ENCODE measurements at places on chromosomes 3 and 15. TPM values are rescaled to one million over a fixed set of nuclear protein-coding genes. Genes with fewer than 3 reads are reported as not detected.
A peak's percentile ranks its signal among the peaks of the same experiment; 100 is the strongest.

The RTP4 gene
- 4.1 TPM for total RNA-seq

DNA sequence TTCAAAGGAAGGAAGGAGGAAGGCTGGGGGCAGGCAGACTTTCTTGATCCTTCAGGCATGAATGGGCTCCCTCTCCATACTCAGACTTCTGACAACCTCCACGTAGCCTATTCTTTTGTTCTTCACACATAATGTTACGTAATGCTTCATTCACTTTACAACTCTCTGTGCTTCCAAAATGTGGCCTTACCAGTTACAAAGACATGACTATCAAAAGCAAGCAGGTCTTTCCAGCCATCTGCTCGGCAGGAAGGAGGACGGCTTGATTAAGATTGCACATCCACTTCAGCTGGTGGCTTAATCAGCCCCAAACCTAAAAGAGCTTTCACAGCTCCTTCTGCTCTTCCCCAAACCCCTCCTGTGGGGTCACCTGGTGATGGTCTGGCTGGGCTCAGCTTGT lies 263.2 kb downstream of the XXYLT1 start:
- H3K27ac ChIP-seq = no peak overlapping the region
- no peak overlapping the region for H3K4me3 ChIP-seq
- no peak for DNase-seq
- peaks cover 6% of the 10 kb centered on the region for H3K4me1 ChIP-seq
- no peaks in the 10 kb centered on the region for H3K36me3 ChIP-seq

GRCh38 chr15:72923289-72923688 lies 129.0 kb upstream of the NEO1 start:
- no peaks in the 10 kb centered on the region for H3K27me3 ChIP-seq
- DNase-seq = no peak
- H3K4me1 ChIP-seq = no peaks in the 10 kb centered on the region
- H3K4me3 ChIP-seq = no peak overlapping the region

DNA sequence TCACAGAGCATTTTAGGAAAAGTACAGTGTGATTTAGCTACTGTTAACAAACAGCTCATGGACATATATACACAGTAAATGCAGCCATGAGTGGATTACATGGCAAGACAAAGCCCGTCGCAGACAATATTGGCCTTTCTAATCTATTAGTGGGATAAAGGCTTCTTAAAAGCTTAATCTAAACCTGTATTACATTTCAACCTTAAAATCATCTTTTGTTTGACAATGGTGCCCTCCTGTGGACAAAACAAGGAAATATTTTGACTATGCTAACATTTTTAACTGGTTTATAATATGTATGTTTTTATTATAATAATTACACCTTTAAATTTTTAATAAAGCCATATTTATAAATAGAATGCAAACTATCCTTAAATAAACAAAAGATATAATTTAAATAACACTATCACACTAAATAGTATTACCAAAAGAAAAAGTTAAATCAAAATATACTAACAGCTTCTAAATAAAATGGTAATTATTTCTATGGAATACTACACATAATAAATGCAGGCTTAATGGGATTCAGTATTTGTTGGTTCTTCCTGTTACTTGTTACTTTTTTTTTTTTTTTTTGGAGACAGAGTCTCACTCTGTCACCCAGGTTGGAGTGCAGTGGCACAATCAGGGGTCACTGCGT lies 38.6 kb downstream of the TAFA4 start:
- DNase-seq = no peak
- H3K4me1 ChIP-seq = no peaks in the 10 kb centered on the region
- H3K36me3 ChIP-seq = no peaks in the 10 kb centered on the region
- H3K27me3 ChIP-seq = no peaks in the 10 kb centered on the region
- no peak overlapping the region for H3K4me3 ChIP-seq

DNA sequence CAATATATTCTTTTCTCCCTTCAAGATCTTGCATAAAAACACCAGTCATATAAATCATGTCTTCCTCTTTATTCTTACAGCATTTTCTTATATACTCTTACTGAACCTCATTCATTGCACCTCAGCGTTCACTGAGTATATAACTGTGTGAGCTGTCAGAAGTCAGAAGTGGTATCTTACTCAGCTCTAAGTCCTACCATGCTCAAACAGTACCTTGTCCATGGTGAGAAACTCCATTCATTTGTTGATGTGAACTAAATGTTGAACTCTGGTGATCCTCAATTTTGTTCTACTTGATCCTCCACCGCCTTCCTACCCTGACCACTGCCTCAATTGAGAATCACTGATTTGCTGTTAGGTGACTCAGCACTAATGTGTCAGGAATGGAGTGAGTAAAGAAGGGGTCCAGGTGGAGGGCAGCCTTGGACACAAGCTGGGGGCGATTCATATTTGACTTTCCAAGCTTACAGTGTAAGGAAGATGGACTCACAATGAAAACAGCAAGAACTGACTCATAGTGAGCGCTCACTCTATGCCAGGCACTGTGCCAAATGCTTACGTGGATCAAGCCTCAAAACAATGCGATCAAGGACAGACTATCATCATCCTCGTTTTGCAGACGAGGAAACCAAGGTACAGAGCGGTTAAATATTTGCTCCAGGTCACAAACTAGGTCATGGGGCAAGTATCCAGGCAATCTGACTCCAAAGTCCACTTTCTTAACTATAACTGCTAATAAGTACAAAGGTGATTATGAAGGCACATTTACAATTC lies 13.5 kb upstream of the ZFYVE19 start:
- no peak overlapping the region for H3K4me3 ChIP-seq
- H3K36me3 ChIP-seq = peaks cover 9% of the 10 kb centered on the region
- H3K4me1 ChIP-seq = peaks cover 23% of the 10 kb centered on the region
- DNase-seq = no peak
- H3K27me3 ChIP-seq = no peaks in the 10 kb centered on the region

DNA sequence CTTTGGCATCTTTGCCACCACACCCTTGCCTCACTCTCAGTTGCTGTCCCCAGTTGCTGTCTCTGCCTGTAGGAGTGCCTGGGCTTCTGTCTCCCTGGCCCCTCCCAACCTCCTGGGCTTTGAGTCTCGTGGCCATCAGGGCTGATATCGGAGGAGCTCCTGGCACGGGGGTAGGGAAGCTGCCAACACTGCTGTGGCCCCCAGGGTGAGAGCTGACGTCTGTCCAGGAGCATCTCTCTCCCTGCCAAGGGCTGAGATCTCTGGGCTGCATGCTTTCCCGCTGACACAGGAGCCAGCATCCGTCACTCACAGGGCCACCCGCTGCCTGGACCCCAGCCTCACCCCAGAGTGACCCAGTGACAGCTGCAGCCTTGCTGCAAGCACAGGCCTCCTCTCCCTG lies 47.4 kb downstream of the EXOG start:
- no peak for DNase-seq
- no peaks in the 10 kb centered on the region for H3K4me1 ChIP-seq
- no peaks in the 10 kb centered on the region for H3K36me3 ChIP-seq

GRCh38 chr3:194062830-194063229 lies 73.1 kb upstream of the HES1 start:
- peaks cover 12% of the 10 kb centered on the region for H3K4me1 ChIP-seq
- H3K27me3 ChIP-seq = no peaks in the 10 kb centered on the region
- no peak overlapping the region for H3K4me3 ChIP-seq
- H3K36me3 ChIP-seq = no peaks in the 10 kb centered on the region

DNA sequence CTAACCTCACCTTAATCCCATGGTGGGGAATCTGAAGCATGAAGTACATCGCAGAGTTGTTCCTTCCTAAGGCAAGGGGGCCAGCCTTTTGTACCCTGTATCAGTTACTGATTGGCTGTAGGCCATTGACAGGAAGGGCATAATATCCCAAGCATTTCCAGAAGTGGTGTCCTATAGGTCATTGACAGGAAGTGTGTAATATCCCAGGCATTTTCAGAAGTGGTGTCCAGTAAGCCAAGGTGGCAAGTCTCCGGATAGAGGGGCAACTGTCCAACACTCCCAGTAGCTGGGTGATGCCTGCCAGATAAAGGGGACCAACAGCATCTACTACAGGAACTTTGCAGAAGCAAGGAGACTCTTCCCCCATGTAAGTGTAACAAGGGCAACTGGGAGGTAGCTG lies 52.1 kb upstream of the MYRIP start:
- no peak for DNase-seq
- no peaks in the 10 kb centered on the region for H3K27me3 ChIP-seq
- no peaks in the 10 kb centered on the region for H3K36me3 ChIP-seq
- no peaks in the 10 kb centered on the region for H3K4me1 ChIP-seq
- no peak overlapping the region for H3K4me3 ChIP-seq

DNA sequence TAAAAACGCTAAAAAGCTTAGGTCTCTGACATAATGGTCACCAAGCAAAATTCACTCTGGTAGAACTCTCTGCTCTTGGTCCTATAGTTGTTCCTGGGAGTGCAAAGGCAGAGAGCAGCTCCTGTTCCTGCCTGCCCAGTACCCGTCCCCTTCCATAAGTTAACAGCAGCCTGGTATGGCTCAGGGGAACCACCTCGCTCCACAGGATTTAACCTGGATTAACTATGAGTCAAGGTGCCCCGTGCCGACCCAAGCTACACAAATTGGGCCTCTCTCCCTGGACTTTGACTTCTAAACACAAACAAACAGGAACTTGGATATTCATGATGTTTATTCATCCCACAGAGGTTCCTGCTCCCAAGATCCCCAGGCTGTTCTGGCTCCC lies 32.1 kb downstream of the SCAP start:
- peak overlapping the region; percentile 72 for H3K27ac ChIP-seq
- H3K4me3 ChIP-seq = no peak overlapping the region
- no peaks in the 10 kb centered on the region for H3K27me3 ChIP-seq
- peaks cover 17% of the 10 kb centered on the region for H3K4me1 ChIP-seq
- no peak for DNase-seq
